ENCODE measurements at places on chromosomes 3 and 15.

- DNase-seq = no peak
Observed at GRCh38 chr15:38553071-38553470, 11.5 kb downstream of the RASGRP1 start.

DNA sequence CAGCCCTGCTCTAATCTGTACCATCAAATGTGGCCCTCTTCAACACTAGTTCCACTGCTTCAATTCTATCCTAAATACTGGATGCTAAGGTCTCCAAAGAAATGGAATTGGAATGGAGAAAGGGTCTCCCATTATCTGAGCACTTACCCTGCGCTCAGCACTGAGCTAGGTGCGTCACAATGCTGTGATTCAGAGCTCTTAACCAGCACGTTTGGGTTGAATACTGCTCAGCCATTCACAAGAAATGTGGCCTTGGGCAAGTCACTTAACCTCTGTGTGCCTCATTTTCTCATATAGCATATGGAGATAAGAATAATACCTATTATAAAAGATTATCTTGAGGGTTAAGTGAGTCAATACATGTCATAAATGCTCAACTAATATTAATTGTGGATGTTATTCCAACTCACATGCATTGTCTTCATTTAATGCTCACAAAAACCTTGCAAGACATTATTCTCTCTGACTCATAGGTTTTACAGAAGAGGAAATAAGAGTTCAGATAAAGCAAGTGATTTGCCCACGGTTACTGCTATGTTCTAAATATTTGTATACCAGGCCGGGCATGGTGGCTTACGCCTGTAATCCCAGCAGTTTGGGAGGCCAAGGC lies 27.4 kb upstream of the SRGAP3 start:
- DNase-seq = no peak

DNA sequence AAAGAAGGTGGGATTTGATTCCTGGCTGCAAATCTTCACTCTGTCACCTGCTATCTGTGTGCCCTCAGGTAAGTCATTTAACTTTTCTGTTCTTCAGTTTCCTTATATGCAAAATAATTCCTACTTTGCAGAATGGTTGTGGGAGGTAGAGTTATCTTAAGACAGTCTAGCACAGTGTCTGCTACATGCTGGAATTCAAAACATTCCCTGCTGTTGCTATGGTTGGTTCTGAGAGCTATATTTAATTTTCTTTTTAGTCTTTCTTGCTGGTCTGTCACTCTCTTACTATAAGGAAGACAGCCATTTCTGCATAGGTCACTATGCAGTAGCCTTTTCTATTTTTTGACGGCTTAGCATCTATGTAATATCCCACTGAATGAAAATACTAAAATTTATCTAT lies 4.0 kb upstream of the ADPGK start:
- DNase-seq = no peak

DNA sequence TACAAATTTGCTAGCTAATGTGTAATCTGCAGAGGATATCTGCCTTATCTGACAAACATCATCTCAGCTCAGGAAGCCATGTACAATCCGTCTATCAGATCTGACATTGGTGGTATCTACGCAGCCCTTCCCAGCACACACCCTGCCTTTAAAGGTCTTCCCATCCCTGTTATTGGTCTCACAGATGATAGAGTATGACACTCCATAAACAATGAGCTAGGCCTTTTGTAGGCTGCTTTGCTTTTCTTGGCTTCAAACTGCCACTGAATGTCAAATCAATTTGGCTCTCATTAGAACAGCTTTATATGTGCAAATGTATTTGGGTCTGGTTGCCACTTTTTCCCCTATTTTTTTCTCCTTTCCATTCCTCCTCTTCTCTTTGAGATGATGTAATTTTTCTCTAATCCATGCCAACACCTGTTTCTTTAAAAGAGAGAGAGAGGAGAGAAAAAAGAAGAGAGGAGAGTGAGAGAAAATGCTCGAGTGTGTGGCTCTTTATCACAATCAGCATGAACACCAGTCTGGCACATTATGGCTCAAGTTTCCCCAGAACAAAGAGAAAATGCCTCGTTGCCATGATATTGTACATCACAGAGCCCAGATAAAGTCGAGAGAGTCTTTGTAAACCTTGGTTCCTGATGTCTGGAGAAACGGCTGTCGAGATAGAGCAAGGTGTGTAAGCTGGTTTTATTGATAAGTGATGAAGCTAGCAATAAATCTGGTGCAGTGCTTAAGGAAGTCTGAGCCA lies 80.8 kb upstream of the DPH6 start:
- DNase-seq = no peak

DNA sequence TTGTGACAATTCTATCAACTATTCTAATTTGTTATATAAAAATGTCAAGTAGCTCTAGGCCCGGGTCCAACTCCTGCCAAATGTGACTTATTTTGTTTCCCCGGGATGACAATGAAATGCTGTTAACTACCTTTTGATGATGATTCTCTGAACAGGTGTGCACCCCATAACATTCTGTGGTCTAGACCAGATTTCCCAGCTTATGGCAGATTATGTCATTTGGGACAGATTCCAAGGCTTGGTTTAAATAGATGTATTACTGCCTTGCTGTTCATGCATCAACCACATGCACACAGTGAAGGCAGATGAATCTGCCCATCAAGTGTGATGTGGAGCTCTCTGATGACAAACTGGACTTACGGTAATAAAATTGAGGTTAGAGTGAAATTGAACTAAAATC lies 150.5 kb downstream of the MECOM start:
- no peak for DNase-seq

- no peak for DNase-seq
Observed at GRCh38 chr15:50124631-50125030, 5.6 kb upstream of the ATP8B4 start.

- no peak for DNase-seq
Observed at GRCh38 chr15:91142106-91142744, 42.2 kb downstream of the SV2B start.

DNA sequence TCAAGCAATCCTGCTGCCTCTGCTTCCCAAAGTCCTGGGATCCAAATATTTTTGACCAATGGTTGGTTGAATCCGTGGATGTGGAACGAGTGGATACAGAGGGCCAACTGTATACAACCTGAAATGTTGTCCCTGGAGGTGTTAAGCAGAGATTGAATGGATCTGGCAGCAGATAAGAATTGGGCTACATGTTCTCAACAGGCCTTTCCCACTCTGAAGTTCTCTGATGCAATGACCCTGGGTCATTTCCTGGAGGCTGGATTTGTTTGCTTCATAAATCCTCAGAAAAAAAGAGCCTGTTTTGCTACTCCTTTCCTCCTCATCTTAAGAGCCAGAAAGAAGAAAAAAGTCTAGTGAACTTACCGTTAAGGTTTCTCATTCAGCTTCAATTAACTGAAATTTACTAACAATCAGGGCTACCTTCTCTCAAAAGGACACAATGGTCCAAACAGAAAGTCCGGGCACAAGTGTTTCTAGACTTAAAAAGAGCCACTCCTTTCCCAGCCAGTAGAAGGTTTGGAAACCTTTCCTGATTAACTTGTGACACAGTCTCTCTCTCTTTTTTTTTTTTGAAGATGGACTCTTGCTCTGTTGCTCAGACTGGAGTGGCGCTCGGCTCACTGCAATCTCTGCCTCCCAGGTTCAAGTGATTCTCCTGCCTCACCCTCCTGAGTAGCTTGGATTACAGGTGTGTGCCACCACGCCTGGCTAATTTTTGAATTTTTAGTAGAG lies 6.5 kb downstream of the ARHGEF3 start:
- no peak for DNase-seq

- DNase-seq = no peak
Observed at GRCh38 chr3:141681390-141681780, 56.7 kb upstream of the RNF7 start.

DNA sequence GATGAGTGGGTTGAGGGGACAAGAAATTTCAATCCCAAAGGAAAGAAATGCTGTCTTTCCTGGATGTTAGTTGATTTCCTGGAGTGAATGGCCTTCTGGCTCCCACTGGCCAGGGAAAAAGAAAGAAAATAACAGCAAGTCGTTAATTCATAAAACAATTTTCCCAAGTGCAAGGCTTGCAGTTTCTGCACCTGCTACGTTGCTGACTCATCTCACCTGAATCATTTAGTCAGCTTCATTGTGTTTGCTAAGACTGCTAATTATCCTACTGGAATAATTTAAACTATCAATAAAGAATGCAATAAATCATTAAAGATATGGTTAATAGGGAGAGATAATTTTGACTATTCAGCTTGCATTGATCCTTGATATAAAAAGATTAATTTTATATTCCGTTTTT lies 387.6 kb downstream of the ROBO2 start:
- no peak for DNase-seq

DNA sequence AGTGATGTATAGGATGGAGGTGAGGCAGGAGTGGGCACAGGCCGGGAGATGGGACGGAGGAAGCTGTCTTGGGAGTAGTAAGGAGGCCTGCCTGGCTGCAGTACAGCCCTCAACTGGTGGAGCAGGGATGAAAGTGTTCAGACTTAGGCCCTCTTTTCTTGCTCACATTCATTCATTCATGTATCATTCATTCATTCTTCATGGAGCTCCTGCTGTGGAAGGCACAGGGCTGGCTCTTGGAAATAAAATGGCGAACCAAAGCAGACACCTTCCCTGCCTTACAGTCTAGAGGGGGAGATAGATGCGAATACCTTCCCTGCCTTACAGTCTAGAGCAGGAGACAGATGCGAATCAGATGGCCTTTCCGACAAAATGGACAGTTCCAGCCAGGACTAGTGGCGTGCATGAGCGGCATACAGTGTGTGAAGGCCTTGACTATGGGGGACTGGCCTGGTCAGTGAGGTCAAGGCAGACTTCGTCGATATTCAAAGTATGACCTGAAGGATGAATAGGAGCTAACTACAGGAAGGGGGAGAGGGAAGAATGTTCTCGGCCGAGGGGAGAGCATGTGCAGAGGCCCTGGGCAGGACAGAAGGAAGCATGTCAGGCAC lies 143.2 kb upstream of the TLE3 start:
- DNase-seq = no peak

- DNase-seq = no peak
Observed at GRCh38 chr3:187006864-187007630, 76.7 kb downstream of the ST6GAL1 start.

All from neural crest cell (in vitro differentiated cells).